ENCODE measurements at places on chromosomes 6 and 20.

DNA sequence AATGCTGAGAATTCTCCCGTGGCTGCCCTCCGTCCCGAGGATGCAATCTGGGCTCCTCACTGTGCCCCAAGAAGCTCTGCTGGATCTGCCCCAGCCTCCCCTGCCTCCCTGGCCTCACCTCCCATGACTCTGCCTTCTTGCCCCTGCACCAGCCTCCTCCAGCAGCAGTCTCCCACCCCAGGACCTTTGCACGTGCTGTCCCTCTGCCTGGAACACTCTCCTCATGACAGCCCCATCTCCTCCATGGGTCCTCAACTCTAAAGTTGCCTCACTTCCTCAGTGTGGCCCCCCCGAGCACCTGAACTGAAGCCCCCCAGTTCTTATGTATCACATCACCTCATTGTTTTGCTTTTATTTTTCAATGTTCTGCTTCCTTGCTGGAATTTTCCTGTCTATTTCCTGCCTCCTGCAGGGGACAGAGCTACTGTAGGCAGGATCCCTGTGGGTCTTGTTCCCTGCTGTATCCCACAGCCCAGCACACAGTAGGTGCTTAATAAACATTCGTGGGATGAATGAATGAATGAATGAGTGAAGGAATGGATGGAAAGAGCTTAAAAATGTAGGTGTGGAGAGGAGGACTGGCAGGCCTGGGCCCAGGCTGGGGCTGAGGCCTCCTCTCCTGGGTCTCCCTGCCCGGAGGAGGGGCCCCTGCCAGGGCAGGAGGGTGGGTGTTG, 42.2 kb downstream of the CEBPB start:
- DNase-seq = no peak

DNA sequence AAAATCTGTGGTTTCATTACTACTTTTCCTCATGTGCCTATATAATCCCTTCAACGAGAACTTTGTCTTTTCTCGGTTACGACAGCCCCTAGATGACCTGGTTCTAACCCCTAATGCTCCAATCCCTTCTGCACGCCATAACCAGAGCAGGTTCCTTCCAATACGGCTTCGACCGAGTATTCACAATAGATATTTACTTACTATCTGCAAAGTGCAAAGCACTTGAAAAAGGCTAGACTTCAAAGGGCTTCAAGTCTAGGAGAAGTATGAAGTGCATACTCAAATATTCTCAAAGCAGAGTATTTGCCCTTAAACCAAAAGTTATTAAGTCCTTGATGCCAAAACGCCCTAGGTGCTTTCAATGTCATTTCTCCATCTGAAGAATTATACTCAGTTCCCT, 63.4 kb upstream of the NHSL1 start:
- DNase-seq = no peak

DNA sequence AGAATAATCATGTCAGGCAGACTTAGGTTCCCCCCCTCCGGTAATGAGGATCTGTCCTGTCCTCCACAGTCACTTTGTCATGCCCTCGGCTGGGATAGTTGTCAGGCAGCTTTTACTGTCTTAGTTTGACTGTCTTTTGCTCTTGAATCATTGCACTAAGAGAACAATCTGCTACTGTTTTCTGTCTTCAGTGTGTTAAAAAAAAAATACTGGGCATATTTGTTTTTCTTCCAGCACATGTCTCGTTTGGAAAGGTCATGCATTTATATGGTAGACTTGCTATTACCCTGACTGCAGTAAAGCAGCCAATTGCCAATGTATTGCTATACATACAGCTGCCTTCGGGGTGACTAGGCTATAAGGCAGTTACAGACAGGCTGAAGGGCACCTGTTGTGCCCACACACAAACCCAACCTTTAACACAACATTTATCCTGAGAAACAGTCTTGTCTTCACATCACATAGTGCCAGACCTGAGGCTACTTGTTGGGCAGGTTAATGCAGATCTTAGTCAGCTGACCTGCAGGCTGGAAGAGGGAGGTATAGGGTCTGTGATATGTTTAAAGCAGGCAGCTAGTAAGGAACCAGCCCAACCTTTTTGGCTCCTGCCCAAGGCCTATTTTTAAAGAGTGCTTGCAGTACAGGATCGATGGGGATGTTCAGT, 26.7 kb downstream of the ARFGEF3 start:
- no peak for DNase-seq

- no peak for DNase-seq
These were observed 127.0 kb downstream of the SGK1 start for GRCh38 chr6:134190883-134191282.

DNA sequence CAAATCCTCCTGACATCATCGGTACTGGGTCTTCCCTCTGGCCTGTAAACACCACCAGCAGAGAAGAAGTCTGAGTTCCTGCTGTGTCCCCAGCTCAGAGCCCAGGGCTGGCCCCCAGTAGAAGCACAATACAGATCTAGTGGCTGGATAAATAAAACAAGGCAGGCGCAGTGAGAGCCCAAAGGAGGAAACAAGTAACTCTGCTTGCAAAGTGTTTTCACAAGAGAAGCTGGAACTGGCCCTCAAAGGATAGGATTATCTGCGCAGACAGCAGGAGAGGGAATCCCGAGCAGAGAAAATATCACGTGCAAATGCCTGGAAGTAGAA, 205.1 kb downstream of the ZDHHC14 start:
- no peak for DNase-seq

DNA sequence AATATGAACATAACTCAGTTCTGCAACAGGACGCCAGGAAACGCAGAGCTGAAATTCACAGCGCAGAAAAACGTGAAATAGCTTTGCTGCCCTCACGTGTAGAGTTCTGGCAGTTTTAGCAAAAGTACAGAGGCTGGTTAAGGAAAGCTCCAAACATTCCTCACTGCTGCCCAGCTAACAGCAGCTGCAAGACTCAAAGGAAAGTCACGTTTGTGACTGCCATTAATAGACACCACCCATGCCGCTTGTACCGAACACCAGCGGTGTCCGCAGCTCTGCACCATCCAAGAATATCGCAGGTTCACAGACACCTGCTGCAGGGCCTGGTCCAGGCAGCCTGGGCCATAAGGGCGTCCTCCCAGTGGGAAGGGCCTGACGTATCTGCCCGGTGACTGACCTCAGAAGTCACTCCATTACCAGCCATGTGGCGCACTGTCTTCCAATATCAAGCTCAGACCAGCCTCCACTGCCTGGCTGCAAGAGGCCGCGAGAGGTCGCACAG, 61.4 kb downstream of the WDR27 start:
- no peak for DNase-seq

DNA sequence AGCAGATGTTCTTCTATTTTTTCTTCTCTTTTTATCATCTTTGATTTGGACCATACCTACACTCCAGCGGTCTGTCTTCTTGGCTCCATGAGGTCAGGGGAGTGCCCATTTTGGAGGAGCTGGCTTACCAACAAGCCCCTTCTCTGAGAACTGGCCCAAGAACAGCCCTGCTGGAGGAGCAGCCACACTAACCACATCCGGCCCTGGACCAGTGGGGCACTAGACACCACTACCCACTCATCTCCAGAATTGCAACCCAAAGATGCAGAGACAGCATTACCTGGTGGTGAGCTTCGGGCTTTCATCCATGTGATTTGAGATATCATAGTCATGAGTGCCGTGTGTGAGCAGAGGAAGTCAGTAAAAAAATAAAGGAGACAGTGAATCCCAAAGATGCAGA, 599.4 kb upstream of the CDH4 start:
- DNase-seq = no peak

DNA sequence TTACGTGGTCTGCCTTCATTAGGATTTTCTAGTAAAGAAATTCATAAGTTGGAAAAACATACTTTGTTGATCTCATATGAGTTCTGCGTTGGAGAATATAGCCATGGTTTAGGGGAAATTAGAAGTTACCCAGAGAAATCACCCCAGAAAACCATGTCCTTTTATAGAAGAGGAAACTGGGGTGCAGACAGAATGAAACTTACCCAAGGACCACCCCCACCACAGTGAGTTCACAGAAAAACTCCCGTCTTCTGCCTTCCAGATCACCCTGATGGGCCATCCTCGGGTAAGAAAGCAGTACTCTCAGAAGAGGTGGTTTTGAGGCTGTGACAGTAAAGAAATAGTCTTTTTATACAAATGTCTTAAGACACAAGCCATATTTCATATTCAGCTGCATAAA, 25.1 kb upstream of the MAFB start:
- no peak for DNase-seq

- DNase-seq = no peak
These were observed 17.8 kb upstream of the DCBLD1 start for GRCh38 chr6:117464700-117465099.

- no peak for DNase-seq
These were observed 138.0 kb downstream of the OPN5 start for GRCh38 chr6:47919875-47920274.

- peak; percentile 51 for DNase-seq
These were observed 50.9 kb downstream of the SNRNP48 start for GRCh38 chr6:7640607-7641577.

DNA sequence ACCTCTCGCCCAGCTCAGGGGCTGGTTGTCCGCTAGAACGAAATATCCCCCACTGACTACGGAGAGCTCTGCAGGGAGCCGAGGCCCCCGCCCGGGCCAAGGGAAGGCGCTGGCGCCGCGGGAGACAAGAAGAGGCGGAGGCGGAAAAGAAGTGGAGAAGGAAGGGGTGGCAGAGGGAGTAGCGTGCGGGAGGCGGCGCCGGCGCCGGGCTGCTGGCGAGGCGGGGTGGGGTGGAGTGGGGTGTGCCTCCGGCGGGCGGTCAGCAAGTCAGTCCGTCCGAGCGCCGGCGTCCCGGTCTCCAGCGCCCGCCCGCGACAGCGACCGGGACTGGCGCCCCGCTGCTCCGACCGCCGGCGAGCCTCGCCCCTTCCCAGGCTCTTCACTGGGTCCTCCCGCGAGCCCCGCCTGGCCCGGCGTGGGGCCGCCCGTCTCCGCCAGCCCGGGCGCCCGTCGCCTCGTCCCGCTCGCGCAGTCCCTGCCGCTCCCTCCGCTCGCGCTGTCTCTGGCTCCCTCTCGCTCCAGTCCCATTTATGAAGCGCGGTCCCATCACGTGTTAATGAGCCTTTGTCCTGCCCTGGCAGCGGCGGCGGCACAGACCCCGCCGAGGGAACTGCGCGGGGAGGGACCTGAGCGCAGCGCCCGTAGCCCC, at the start of gene CNR1:
Gene CNR1, minus strand, starts transcription at position 504 of the 649 bp plus-strand sequence. CDS start 21,073 bp downstream, outside the sequence.
- peak; percentile 9 for DNase-seq
